ENCODE measurements at places on chromosomes 6 and 20.

- peak overlapping the region; percentile 86 for H3K4me3 ChIP-seq
- no peak overlapping the region for H3K27ac ChIP-seq
- no peak for DNase-seq
- no peaks in the 10 kb centered on the region for H3K27me3 ChIP-seq
These were observed 1.2 kb downstream of the HBS1L start for GRCh38 chr6:135053406-135053805.

- no peaks in the 10 kb centered on the region for H3K36me3 ChIP-seq
- no peak overlapping the region for H3K4me3 ChIP-seq
- no peaks in the 10 kb centered on the region for H3K27me3 ChIP-seq
- DNase-seq: no peak
- H3K4me1 ChIP-seq: no peaks in the 10 kb centered on the region
These were observed 11.0 kb upstream of the CFAP206 start for GRCh38 chr6:87396595-87397392.

DNA sequence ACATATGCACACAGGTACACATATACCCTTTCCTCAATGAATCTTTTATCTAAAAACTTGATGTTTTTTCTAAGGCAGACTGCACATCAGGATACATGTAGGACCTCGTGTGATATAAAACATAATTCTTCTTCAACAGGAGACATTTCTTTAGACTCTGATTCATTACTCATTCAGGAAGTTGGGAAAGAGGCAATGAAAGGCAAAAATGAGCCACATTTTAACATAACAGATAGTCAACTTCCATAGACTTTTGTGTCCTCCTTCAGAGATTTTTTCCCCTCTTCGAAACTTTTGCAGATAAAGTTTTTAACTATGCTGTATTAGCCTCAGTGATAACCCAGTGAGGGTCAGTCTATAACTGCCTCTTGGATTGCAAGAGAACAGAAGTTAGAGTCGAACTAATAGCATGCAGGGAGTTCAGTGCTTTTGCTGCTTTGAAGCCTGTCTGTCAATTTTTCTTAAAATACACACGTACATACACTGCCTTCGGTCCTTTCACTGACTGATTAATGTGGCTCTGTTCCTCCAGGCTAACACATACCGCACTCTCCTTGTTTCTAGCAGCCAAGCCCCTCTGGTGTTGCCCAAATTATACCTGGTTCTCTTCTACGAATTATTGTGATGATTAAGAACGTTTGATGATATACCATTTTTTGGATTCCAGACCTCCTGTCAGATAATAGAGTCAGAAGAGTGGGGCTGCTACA is 562.5 kb upstream of the MAP3K7 start:
- H3K27ac ChIP-seq: no peak overlapping the region
- H3K4me3 ChIP-seq: no peak overlapping the region
- DNase-seq: no peak
- no peaks in the 10 kb centered on the region for H3K27me3 ChIP-seq

GRCh38 chr20:23658989-23659609 is 21.3 kb upstream of the CST3 start:
- no peaks in the 10 kb centered on the region for H3K36me3 ChIP-seq
- no peak overlapping the region for H3K4me3 ChIP-seq
- no peaks in the 10 kb centered on the region for H3K4me1 ChIP-seq
- no peaks in the 10 kb centered on the region for H3K27me3 ChIP-seq

GRCh38 chr6:144305985-144306384 is 20.9 kb downstream of the UTRN start:
- H3K36me3 ChIP-seq: no peaks in the 10 kb centered on the region
- no peaks in the 10 kb centered on the region for H3K4me1 ChIP-seq
- H3K27ac ChIP-seq: no peak overlapping the region

DNA sequence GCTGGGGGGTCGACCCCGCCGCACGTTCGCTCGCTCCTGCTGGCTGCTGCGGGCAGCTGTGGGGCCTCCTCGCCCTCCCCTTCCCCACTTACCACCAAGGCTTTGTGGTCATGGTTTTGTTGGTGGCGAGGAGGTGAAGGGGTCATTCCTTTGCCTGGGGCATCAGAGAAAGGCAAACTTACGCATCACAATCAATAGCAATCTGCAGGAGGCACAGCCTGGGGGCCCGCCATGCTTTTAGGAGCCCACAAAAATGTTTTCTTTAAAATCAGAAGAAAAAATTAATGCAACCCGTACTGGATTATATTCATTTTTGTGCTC is 137.0 kb downstream of the IMPG1 start:
- peak overlapping the region; percentile 41 for H3K4me3 ChIP-seq
- H3K27ac ChIP-seq: no peak overlapping the region
- no peak for DNase-seq
- H3K36me3 ChIP-seq: no peaks in the 10 kb centered on the region
- no peaks in the 10 kb centered on the region for H3K27me3 ChIP-seq

- no peak overlapping the region for H3K4me3 ChIP-seq
- no peak overlapping the region for H3K27ac ChIP-seq
- no peaks in the 10 kb centered on the region for H3K36me3 ChIP-seq
- no peak for DNase-seq
- H3K4me1 ChIP-seq: no peaks in the 10 kb centered on the region
These were observed 962.1 kb downstream of the GRIK2 start for GRCh38 chr6:102355578-102355977.

DNA sequence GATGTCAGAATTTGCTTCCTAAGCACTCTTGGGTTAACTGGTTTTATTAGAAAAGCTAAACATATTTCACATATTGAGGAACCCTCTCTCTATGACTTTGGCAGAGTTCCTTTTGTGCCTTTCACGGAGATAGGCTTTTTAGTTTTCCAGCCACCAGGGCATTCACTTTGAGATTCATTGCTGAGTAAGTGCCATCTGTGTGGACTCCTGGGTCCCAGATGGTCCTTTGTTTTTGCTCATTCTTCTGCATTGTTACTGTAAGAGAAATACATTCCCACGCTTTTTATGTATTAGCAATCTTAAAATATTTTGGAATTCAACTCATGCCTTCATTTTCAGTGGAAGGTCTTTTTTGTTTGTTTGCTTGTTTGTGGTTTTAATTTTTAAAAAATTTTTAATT is 76.3 kb upstream of the PHACTR2 start:
- no peak overlapping the region for H3K4me3 ChIP-seq
- no peak overlapping the region for H3K27ac ChIP-seq
- DNase-seq: no peak
- H3K36me3 ChIP-seq: no peaks in the 10 kb centered on the region
- H3K4me1 ChIP-seq: no peaks in the 10 kb centered on the region
- no peaks in the 10 kb centered on the region for H3K27me3 ChIP-seq

GRCh38 chr6:160462551-160463109 is 114.5 kb downstream of the SLC22A3 start:
- H3K4me3 ChIP-seq: no peak overlapping the region
- no peaks in the 10 kb centered on the region for H3K27me3 ChIP-seq
- no peaks in the 10 kb centered on the region for H3K4me1 ChIP-seq
- no peak for DNase-seq
- no peak overlapping the region for H3K27ac ChIP-seq

GRCh38 chr6:73394577-73395354 is at the start of gene DDX43:
Gene DDX43 (plus strand): TSS chr6:73394828. CDS start chr6:73394906, 78 bp downstream.
- H3K4me3 ChIP-seq: no peak within 1 kb of the TSS
- peak; percentile 80 for DNase-seq
- H3K36me3 ChIP-seq: no peaks in the 10 kb centered on the region
- no peaks in the 10 kb centered on the region for H3K27me3 ChIP-seq

- DNase-seq: no peak
- no peak overlapping the region for H3K4me3 ChIP-seq
- no peak overlapping the region for H3K27ac ChIP-seq
- H3K36me3 ChIP-seq: no peaks in the 10 kb centered on the region
- no peaks in the 10 kb centered on the region for H3K4me1 ChIP-seq
These were observed 32.8 kb upstream of the OVOL2 start for GRCh38 chr20:18090477-18090876.

DNA sequence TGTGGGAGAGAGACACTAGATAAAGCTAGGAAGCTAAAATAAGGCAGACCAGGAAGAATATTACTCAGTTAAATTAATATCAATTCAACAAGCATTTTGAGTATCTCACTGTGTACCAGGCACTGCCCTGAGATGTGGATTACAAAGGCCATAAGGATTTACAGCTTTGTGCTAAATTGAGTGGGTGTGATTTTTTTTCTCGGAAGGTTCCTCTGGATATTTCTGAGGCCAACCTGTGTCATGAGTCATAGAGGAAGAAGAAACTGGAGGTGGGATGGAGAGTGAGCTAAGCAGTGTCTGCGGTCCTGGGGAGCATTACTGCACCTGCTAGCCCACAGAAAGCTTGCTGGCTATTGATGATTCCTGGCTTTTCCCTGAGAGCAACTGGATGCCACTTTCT is 135.2 kb downstream of the RFPL4B start:
- H3K4me3 ChIP-seq: no peak overlapping the region
- no peak overlapping the region for H3K27ac ChIP-seq
- no peaks in the 10 kb centered on the region for H3K27me3 ChIP-seq
- DNase-seq: no peak

GRCh38 chr20:35571555-35571954 is 29.7 kb downstream of the ERGIC3 start:
- no peaks in the 10 kb centered on the region for H3K4me1 ChIP-seq
- H3K4me3 ChIP-seq: no peak overlapping the region
- DNase-seq: no peak

GRCh38 chr6:305371-306206 is 13.3 kb downstream of the DUSP22 start:
- H3K4me3 ChIP-seq: no peak overlapping the region
- no peak for DNase-seq
- H3K27me3 ChIP-seq: no peaks in the 10 kb centered on the region
- H3K27ac ChIP-seq: no peak overlapping the region

GRCh38 chr6:99822741-99823512 is 171.1 kb downstream of the MCHR2 start:
- no peaks in the 10 kb centered on the region for H3K4me1 ChIP-seq
- H3K36me3 ChIP-seq: no peaks in the 10 kb centered on the region
- no peak for DNase-seq
- peaks cover 21% of the 10 kb centered on the region for H3K27me3 ChIP-seq
- H3K27ac ChIP-seq: no peak overlapping the region

GRCh38 chr6:33875141-33875581 is 71.4 kb upstream of the MLN start:
- H3K4me3 ChIP-seq: no peak overlapping the region
- no peak for DNase-seq
- no peaks in the 10 kb centered on the region for H3K36me3 ChIP-seq

DNA sequence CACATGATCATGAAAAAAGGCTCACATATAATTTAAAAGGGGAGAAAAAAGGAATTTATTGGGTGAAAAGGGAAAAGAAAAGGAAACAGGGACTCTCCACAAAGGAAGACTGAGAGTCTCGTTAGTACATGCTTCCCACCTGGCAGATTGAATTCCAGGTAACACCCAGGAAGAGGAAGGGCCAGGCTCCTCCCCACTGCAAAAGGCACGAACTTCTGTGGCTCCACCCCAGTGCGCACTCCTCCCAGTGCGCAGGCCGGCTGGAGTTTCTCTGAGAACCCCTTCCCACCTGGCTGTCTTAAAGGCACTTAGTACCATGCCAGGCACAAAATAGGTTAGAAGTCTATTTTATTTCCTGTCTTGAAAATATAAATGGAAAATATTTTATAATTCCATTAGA is 129.8 kb downstream of the COL12A1 start:
- H3K36me3 ChIP-seq: no peaks in the 10 kb centered on the region
- no peaks in the 10 kb centered on the region for H3K27me3 ChIP-seq
- H3K4me3 ChIP-seq: no peak overlapping the region
- H3K4me1 ChIP-seq: no peaks in the 10 kb centered on the region
- H3K27ac ChIP-seq: no peak overlapping the region

DNA sequence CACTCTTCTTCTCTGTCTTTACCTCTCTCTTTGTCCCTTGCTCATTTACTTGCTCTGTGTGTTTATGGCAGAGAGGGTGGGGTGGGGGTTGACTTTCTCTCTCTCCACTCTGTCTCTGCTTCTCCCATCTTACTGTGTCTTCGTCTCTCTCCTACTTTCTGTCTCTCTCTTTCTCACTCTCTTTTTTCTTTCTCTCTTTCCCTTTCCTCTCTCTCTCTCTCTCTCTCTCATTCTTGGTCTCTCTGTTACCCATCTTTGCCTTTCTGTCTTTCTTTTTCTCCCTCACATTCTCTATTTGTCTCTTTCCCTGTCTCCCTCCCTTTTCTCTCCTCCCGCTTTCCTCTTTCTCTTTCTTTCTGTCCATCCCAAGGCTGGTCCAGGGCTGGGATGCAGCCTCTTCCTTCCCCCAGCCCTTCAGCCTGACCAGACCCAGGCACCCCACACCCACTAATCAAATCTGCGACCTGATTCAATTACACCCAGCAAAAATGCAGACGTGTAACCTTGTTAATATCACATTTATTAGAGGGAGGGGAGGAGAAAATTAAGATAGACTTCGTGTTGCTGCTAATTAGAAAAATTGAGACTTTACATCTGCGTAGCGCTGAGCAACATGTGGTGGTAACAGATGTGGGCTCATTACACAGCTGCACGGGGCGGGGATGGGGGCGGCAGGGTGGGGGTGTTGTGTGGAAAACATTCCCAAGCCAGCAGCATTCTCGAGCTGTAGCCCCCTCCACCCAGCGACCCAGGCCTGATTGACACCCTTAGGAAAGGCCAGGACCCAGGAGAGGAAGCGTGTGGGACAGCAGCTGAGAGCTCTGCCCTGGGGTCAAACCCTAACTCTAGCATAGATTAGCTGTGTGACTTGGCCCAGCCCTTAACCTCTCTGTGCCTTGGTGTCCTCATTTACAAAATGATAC is 124.9 kb upstream of the MAFB start:
- H3K36me3 ChIP-seq: no peaks in the 10 kb centered on the region
- H3K27me3 ChIP-seq: no peaks in the 10 kb centered on the region
- H3K4me3 ChIP-seq: no peak overlapping the region
- DNase-seq: no peak

DNA sequence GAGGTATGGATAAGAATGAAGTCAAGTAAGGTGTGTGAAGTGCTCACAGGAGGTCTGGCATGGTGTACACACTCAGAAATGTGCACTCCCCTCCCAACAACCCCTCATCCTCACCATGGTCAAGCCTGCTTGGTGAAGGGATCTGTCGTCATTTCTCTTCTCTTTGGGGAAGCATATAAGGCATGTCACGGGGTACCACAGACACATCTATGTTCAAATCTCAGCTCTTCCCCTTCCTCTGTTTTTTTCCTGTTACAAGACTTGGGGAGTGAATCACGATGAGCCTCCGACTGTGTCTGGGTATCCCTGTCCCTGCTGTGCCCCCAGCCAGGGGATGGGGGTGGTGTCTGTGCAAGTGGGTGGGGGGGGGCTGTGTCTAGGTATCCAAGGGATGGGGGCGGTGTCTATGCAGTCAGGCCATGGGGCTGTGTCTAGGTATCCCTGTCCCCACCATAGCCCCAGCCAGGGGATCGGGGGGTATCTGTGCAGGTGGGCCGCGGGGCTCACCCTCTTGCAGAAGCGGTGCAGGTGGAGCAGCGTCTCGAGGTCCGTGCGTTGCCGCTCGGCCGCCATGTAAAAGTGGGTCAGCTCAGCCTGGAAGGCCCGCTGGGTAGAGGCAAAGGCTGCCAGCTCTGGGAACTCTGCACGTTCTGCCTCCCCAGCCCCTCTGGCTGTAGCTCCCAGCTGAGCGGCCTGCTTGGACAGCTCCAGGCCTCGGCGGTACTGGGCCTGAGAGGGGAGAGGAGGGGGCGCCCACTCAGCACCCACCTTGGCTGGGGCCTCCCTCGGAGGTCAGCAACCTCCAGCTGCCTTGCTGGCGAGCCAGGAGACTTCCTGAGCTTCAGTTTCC is 43.6 kb downstream of the KIAA1755 start:
- no peak overlapping the region for H3K4me3 ChIP-seq
- peak; percentile 60 for DNase-seq
- H3K27ac ChIP-seq: peak overlapping the region; percentile 10
- no peaks in the 10 kb centered on the region for H3K27me3 ChIP-seq
- H3K36me3 ChIP-seq: no peaks in the 10 kb centered on the region

GRCh38 chr20:43755390-43755789 is 28.6 kb upstream of the GTSF1L start:
- H3K4me1 ChIP-seq: no peaks in the 10 kb centered on the region
- no peak for DNase-seq
- H3K27ac ChIP-seq: no peak overlapping the region
- no peak overlapping the region for H3K4me3 ChIP-seq

GRCh38 chr6:116074732-116075390 is 14.2 kb upstream of the FRK start:
- H3K27me3 ChIP-seq: no peaks in the 10 kb centered on the region
- DNase-seq: no peak
- H3K36me3 ChIP-seq: no peaks in the 10 kb centered on the region
